ENCODE measurements at places on chromosomes 7 and 10.
A peak's percentile ranks its signal among the peaks of the same experiment; 100 is the strongest.

- DNase-seq = no peak
Measured at GRCh38 chr7:155355176-155355575, 57.5 kb downstream of the INSIG1 start.

- DNase-seq = peak; percentile 17
Measured at GRCh38 chr7:50121286-50121685, 28.2 kb upstream of the ZPBP start.

GRCh38 chr7:21969822-21970221, 24.1 kb upstream of the CDCA7L start:
- no peak for DNase-seq

DNA sequence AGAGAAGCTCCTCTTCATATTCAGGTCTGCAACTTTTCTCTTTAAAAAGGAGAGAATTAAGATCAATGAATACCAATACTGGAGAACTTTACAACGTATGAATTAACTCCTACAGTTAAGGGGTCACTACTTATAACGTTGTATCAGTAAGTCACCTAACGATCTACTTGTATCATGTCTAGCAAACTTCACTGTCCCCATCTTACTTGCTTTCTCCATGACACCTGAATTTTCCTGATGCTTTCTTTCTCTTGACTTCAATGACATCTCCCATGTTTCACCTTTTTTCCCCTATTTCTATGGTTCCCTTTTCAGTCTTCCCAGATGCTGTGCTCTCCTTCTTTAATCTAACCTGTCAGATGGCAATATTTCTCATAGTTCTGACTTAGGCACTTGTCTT, 19.6 kb downstream of the NAMPT start:
- no peak for DNase-seq
